ENCODE measurements at places on chromosomes 12 and 14.

GRCh38 chr12:92111256-92111655, 34.4 kb downstream of the BTG1 start:
- DNase-seq, result no peak

- no peak for DNase-seq
These were observed 83.0 kb downstream of the ACTN1 start for GRCh38 chr14:68896132-68896531.

DNA sequence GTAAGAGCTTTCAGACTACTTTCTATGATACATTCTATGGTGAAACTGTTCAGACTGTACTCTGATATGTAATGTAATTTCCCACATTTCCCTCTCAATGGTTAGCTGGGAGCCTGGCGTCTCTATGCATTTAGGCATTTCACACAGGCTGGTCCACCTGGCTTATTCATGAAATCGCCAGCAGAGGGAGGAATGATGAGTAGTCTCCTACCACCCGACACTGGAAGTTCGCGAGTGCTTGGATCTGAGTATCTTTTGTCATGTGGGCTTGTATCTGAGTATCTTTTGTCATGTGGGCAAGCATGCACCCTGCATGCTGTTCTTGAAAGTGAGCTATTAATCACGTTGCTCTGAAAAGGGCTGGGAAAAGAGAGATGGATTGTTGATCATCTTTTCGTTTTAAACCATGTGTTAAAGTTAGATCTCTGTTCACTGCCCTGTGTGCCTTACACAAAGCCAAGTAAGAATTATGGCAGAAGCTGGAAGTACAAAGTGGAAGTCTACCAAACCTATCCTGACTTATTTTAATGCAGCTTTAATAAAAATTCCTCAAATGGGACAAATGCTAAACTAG, 235.0 kb downstream of the ATP23 start:
- DNase-seq, result peak; percentile 28

- no peak for DNase-seq
These were observed 43.0 kb downstream of the MAP1LC3B2 start for GRCh38 chr12:116601933-116602810.

DNA sequence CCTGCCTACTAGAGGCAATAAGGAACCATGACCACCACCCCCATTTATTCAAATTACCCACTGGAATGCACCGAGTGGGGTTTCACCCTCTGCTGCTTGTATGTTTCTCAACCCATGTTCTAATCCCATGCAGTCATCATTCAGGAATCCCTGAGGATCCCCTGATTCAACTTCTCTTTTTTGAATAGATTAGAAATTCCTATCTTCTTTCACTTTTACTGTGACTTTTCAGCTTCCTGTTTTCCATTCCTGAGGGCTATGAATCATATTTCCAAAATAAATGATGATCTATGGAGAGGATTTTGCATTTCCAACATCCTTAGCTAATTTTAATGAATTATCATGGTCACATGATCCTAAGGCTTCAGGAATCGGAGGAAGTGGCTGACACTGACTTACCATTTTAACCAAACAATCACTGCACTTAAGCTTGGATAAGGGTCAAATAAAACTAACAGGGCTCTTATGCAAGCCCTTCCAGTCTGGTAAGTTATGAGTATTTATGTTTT, 19.4 kb upstream of the P2RX4 start:
- no peak for DNase-seq

DNA sequence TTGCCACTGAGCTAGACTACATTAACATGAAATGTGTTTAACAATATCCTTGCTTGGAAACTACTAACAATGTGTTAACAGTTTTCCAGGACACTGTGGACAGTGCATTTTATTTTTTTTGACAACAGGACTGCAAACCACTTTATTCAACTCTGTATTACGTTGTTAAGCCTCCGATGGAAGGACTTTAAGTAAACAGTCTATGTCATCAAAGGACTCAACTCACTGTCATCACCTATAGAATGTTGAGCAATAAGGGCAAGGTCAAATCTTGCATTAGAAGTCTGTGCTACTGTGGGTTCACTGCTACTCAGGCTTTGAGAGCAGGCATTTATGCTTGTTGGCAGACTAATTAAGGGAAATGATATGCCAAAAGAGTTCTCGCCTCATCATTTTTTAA, 483.7 kb downstream of the FLRT2 start:
- DNase-seq, result no peak

- no peak for DNase-seq
These were observed 190.2 kb downstream of the ANO4 start for GRCh38 chr12:100984796-100985195.

DNA sequence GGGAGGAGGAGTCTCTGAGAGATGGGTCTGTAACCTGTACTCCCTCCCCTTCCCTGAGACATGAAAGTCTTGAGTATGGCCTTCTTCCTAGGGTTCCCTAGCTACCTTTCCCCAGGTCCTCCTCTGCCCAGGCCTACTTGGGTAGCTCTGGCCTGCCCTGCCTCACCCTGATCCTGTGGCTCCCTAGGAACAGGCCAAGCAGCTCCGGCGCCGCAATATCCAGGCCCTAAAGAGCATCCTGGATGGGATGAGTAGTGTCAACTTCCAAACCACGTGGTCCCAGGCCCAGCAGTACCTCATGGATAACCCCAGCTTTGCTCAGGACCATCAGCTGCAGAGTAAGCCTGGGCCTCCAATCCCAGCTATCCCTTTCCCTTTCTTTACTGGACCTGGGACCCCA, 12.3 kb downstream of the PRPF40B start:
- DNase-seq, result no peak

- no peak for DNase-seq
These were observed 161.3 kb upstream of the TMCC3 start for GRCh38 chr12:94811611-94812010.

DNA sequence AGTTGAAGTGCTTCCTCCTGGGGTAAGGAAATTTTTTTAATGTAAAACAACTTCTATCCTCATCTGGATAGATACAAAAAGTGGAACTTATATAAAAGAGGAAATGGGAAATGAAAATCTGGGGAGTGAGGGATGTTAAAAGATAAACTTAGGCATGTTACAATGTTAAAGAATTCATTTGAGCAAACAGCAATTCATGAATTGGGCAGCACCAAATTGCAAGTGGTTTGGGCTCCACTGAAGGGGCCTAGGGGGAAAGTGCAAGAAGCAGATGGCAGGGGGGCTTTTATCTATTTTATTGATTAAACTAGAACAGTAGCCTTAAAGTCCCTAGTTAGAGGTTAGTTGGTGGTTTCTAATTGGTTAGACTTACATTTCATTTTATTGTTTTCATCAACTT, 118.1 kb upstream of the NAP1L1 start:
- DNase-seq, result no peak

DNA sequence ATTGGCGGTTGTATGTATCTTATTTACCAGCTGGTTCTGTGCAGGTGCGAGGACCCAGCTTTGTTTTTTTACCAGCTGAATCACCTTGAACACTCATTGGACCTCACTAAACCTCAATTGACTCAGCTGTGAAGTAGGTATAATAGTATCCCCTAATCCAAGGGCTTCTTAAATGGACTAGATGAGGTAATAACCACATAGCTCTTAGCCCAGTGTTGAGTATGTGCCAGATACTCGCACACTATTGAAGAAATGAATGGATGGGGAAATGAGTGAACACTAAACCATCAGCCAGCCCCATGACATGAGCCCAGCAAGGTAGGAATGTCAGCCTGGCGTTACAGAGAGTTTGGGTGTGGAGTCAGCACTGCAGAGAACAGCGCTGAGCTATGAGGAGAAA, 79.7 kb downstream of the RIMBP2 start:
- no peak for DNase-seq
